GM12865 (cell line): ENCODE measurements at places on chromosomes 4 and X.

DNA sequence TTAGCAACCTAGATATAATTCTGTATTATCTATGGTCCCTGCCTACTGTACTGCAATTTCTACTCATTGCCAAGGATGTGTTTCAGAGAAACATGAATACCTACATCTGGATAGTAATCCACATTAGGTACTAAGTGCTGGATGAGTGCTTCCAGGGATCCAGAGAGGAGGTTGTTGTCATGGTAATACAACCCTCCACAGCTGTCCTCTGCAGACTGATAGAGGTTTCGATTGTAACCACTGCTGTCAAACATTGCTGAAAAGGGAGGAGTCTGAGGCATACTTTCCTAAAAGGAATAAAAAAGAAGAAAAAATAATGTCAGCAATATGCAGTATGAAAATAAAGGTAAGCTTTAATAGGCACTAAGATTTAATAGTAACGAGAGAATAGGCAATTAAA lies 12.5 kb downstream of the RASGEF1B start:
- DNase-seq: no peak

DNA sequence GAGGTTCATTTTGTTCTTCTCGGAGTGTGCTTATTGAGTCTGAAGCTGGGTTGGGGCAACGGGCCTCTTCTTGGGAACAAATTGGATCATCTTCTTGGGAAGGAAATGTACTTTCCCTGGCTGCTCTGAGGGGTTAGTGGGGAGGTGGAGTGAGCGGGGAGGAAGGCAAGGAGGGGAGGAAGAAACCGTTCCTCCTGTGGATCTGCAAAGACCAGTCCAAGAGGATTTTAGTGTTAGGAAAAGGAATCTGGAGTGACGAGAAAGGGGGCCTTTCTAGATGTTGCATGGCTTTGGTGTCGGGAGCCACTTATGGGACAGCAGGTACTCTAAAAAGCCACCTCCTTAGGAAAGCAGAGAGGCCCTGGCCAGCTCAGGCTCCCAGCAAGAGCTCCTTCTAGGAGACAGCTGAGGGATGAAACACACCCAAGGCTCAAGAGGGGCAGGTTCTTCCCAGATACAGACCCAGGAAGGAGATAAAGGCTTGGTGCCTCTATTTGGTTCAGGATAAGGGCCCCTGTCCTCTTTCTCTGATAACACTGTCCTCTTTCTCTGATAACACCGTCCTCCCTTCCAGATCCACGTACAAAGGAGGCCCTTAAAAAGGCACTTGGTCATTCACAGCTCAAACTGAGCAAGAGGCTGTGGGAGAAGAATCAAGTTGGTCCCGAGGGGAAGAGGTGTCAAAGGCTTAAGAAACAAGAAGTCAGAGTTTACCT lies 451 bp downstream of the SOD3 start:
- DNase-seq: no peak

DNA sequence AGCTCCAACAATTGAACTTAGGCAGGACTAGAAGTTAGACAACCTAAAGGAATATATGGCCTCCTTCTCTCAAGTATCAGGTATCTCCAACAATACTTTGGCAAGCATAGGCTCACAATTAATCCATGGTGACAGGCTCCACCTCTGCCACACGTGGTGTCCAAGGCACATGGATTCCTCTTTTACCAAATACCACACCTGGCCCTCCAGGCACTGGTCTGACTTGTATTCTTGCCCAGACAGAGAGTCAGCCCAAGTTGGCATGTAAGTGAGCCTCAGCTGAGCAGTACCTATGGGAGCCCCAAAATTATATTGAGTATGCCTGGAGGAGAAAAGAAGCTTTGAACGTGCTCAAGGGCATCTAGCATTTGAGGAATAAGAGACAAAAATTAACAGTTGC lies 19.6 kb downstream of the SRPX2 start:
- DNase-seq: no peak

DNA sequence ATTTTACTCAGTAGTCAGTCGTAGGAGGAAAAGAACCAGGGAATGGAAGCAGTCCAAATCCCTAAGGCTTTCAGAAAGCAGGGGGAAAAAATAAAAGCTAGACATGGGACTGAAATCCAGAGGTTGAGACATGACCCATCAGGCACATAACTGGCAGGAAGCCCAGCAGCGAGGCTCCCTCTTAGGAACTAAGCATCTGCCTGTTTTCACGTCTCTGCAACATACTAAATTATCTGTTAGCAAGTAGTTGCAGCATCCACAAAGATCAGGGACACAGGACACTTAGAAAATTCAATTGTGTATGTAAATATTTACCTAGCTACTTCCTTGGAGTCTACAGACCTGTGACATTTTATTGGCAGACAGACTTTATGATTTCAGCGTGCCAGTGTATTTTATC lies 118.0 kb upstream of the EDNRA start:
- no peak for DNase-seq

GRCh38 chr4:143085659-143086058 lies 99.1 kb upstream of the USP38 start:
- DNase-seq: no peak

DNA sequence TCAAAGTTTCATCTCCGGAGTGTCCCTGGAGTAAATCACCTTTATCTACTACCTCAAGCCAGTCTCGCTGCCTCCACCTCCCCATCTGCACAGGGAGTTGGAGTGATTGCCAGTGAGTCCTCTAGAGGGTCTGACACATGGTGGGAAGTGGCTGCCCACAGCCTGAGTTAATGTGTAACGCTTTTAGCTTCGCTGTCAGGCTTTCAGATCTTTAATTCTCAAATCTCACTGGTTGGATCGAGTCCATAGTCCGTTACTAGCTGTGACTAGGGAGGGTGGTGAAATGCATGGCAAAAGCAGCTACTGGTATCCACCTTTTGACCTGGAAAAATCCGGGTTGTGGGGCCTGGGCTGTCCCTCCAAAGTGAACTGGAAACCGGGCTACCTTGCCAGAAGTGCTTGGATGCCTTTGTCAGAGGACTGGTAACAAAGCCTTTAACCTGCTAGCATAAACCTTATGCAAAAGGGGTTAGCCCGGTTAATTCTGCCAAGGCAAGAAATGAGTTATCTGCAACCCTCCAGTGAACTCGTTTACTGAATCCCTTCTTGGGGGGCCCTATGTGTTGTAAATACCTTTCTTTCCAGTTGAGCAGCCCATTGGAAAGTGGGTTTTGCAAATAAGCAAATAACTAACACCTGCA lies 5.1 kb upstream of the WDR1 start:
- no peak for DNase-seq

- no peak for DNase-seq
Measured at GRCh38 chr4:168440442-168441264, 39.6 kb downstream of the DDX60L start.

- DNase-seq: no peak
Measured at GRCh38 chr4:71453531-71453930, 114.7 kb downstream of the SLC4A4 start.

DNA sequence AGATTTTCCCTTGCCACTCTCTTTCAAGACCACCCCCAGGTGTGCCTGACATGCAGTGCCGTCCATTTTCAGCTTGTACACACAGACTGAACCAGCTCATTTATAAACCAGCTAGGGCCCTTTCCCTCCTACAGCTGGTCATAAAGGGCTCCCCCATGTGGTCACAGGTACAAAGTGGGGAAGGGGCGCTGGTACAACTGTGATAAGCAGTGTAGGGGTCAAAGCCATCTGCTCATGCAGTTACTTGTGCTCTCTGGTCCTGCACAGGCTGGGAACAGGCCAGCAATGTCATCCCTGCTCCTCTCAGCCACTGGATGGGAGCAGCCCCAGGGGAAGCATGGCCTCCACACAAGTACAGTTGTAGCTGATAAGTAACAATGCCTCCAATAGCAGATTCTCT lies 20.6 kb downstream of the GABRQ start:
- no peak for DNase-seq

GRCh38 chr4:169412046-169412445 lies 141.3 kb upstream of the SH3RF1 start:
- DNase-seq: peak; percentile 39

- no peak for DNase-seq
Measured at GRCh38 chrX:96449896-96450295, 234.7 kb upstream of the DIAPH2 start.

GRCh38 chrX:79573760-79574159 lies 206.6 kb upstream of the ITM2A start:
- no peak for DNase-seq

GRCh38 chrX:45309096-45309495 lies 108.4 kb upstream of the DIPK2B start:
- DNase-seq: no peak

DNA sequence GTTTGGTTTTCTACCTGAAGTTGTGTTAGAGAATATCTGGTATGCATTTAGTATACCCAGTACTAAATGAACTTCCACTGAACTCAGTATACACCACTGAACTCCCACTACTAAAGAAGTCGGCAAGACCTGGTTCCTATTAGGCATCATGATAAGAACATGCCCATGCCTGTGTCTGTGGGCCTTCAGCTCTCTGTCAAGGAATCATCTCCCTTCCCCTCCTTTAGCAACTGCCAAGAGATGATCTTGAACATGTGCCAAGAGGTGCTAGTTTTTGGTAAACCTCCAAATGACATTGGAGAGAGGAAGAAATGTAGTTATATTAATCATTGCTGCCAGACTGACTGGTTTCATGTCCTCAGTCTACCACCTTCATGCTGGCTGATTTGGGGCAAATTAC lies 113.2 kb downstream of the ATP10D start:
- no peak for DNase-seq

DNA sequence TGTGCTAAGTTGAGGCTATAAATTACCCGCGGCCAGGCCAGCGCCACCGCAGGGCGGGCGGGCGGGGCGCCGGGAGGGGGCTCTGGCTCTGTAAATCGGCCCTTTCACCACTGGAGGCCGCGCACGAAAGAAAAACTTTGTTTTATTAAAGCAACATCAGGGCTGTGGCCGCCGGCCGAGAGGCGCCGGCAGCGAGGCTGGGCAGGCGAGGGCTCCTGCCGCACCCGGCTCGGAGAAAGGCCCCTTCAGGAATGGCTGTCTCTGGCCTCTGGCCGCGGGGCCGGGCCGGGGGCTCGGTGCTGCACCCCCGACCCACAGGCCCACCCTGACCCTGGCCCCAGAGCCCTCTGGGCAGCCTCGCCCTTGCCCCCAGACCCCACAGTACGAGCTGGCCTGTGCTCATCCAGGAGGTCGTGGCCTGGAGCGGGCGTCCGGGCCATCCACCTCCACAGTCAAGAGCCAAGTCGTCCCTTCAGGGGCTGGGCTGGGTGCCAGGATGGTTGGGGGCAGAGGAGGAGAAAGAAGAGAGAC lies 29.5 kb upstream of the FGFR3 start:
- DNase-seq: no peak

- no peak for DNase-seq
Measured at GRCh38 chr4:110460074-110460746, 15.7 kb upstream of the ENPEP start.

GRCh38 chr4:108155373-108155772 lies 13.4 kb downstream of the LEF1 start:
- peak; percentile 69 for DNase-seq
